ENCODE measurements at places on chromosomes 6 and 20.

- DNase-seq, result no peak
Measured at GRCh38 chr6:77373955-77374354, 89.3 kb downstream of the HTR1B start.

DNA sequence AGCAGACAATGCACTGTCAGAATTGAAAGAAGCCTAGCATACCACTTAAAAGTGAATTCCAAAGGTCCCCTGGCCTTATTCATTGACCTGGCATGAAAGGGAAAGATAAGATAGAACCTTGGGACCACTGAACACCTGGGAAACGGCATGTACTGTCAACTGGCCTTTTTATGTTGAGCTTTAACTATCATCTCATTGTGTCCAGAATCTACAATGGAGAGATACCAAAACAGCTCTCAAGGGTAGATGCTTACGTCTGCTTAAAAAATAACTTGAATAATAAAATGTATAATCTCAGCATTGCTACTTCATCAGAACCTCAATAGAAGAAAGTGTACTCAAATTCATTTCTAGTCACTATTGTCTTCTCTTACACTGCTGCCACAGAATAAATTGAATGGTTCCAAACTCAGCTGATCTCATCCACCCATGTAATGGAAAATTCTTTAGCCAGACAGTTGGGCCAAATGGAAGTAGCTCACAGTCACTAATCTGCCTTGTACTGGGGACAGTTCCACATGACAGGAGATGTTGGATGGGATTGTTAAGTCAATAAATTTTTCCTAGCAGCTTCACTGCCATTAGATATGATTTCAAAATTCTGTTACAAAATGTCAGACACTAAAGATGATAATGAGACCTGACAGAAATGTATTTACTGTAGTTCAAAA, 93.8 kb downstream of the MLIP start:
- DNase-seq, result no peak

DNA sequence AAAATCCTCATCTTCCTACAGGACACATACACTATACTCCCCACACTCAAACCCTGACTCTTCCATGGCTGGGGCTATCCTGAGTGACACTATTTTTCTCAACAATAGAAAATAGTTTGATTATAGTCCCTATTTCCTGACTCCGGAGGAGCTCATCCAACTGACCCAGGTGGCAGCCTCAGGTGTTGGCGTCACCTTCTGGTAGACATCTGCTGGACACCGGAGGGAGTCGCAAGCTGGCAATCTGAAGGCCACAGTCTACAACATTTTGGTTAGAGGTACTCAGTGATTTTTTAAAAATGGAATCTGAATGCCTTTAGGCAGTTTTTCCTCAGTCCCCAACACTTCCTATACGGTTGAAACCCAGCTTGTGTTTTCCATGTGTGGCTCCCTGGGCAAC, 32.2 kb upstream of the OCSTAMP start:
- no peak for DNase-seq

- DNase-seq, result peak; percentile 16
Measured at GRCh38 chr6:25278261-25278913, 787 bp upstream of the CARMIL1 start.

- DNase-seq, result peak; percentile 23
Measured at GRCh38 chr6:89830170-89830809, 610 bp downstream of the CASP8AP2 start.

GRCh38 chr6:68726992-68727391, 91.9 kb downstream of the ADGRB3 start:
- no peak for DNase-seq

DNA sequence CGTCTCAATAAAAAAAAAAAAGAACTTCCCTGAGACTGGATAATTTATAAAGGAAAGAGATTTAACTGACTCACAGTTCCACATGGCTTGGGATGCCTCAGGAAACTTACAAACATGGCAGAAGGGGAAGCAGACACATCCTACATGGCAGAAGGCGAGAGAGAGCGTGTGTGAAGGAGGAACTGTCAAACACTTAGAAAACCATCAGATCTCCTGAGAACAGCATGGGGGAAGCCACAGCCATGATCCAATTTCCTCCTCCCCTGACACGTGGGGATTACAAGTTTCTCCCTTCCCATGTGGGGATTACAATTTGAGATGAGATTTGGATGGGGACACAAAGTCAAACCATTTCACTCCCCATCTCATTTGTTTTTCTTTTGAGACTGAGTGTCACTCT, 46.6 kb upstream of the TFAP2C start:
- no peak for DNase-seq

DNA sequence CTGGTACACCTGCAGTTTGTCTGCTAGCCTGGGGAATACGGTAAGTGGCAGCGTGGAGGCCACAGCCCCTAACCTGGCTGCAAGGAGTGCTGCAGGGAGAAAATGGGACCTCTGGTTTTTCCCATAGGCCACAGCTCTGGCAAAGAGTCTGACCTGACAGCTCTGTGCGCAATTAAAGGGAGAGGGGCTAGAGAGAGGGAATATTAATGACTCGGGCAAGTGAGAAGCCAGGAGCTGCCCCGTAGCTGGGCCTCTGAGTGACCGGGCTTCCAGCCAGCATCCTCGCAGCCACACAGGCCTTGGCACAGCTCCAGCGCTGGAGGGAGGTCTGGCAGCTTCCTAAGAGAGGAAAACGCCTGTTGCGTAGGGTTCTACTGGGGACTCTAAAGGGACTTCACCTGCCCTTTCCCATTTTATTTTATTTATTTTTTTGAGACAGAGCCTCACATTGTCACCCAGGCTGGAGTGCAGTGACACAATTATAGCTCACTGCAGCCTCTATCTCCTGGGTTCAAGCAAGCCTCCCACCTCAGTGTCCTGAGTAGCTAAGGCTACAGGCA, 18.2 kb upstream of the OCSTAMP start:
- peak; percentile 81 for DNase-seq

GRCh38 chr6:134599079-134599478, 281.2 kb upstream of the SGK1 start:
- DNase-seq, result no peak

- DNase-seq, result peak; percentile 76
Measured at GRCh38 chr20:36462440-36463211, 78.7 kb upstream of the MYL9 start.

- no peak for DNase-seq
Measured at GRCh38 chr6:11833626-11834592, 55.3 kb upstream of the ADTRP start.

DNA sequence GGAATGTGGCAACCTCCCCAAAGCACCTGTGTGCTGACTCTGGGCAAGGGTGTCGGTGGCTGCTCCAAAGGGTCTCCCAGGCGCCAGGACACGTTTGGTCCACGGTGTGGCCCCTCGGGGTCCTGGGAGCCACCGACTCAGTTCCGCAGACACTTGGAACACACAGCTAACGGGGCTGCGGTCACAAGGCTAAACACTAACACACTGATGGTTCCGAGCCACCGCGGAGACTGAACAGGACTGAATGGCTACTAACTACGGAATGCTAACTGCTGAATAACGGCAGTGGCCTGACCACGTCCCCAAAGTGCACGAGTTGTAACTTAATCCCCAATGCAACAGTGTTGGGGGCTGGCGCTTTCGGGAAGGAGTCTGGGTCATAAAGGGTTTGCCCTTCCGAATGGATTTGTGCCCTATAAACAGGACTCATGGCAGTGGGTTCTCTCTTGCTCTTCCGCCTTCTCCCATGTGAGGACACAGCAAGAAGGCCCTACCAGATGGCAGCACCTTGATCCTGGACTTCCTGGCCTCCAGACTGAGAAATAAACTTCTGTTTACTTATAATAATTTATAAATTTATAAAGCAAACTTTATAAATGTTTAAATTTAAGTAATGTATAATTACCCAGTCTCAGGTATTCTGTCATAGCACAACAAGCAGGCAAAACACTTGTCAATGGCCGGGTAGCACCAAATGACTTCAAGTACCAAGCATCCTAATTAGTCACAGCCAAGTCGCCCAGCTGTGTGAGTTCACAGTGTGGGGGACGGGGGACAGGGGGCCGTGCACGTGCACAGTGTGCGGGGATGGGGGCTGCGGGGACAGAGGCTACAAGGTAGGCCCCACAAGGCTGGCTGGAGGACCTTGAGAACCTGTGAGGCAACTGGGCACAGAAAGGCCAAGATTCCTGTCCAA, 2.3 kb upstream of the EEF1A2 start:
- DNase-seq, result no peak

Measured in kidney (tissue), 22 donors.